ENCODE measurements at places on chromosomes 3 and 15.

DNA sequence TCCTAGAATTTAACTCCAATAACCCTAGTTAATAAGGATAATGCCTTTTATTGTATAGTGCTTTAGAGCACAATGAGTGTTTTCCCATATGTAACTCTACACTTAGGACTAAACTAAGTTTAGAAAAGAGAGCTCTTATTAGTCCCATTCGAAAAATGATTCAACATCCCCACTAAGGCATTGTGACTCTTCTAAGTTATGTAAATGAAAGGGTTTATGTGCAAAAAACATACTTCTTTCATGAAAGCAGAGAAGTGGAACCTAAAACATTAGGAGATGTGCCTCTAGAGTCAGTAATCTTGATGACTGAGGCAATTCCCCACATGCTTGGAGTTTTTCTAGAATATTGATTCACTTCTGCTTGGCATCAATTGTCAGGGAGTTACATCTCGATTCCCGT lies 344.1 kb upstream of the ZNF717 start:
- DNase-seq = no peak

GRCh38 chr3:58158442-58159153 lies 52.2 kb downstream of the DNASE1L3 start:
- no peak for DNase-seq

DNA sequence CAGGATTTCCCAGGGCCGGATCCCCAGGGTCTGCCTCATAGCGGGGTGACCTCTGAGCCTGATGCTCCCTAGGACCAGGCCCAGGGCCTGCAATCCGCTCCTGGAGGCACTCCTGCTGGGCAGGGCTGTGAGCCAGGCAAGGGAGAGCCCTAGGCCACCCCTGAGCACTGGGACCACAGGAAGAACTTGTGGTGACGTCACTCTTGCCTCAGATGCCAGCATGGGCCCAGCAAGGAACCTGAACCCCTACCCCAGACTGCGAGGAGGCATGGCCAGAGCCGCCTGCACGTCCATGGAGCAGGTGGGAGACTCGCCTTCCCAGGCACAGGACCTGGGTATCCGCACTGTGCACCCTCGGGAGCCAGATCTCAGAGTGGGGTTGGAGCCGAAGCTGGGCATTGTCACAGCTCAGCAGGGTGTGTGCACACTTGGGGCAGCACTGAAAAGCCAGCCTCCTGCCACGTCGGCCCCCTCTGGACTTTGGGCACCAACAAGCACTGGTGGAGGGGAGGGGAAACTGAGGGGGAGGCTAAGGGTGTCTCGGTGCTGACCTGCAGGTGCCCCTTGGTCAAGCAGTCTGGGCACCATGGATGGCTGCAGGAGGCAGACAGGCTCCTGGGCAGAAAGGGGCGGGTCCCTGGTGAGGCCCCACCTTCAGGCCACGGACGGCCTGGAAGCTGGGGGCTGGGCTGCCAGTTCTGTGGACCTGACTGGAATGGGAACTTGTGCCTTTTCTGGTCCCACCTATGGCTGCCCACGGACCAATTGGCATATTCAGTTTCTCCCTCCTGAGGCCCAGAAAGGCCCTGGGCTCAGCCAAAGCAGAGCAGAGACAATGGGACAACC lies 49.3 kb downstream of the SLC6A20 start:
- no peak for DNase-seq

DNA sequence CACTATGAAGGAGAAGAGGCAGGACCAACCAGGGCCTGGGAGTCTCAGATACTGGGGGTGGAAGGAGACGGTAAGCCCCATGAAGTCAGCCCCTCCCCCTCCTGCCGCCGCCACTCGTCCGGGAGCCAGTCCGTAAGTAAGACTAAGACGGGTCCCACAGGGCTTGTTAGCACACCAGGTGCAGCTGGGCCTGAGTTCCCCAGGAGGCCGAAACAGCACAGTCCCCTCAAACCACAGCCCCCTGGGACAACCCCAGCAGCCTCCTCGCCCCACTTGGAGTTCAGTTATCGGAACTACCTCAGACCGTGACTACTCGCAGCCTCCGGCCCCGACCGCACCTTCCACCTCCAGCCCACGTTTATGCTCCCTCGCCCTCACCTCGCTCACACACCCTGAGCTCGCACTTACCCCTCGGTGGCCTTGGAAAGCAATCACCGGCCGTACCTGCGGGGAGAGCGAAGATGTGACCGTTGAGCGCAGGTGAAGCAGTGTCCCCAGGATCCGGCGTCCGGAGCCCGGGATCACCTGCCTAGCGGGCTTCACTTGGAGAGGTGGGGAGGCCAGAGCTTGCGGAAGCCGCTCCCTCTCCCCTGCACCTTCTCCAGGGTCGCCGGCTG lies 557 bp downstream of the ELL3 start:
- no peak for DNase-seq

- no peak for DNase-seq
Measured at GRCh38 chr3:186998937-186999368, 68.6 kb downstream of the ST6GAL1 start.

DNA sequence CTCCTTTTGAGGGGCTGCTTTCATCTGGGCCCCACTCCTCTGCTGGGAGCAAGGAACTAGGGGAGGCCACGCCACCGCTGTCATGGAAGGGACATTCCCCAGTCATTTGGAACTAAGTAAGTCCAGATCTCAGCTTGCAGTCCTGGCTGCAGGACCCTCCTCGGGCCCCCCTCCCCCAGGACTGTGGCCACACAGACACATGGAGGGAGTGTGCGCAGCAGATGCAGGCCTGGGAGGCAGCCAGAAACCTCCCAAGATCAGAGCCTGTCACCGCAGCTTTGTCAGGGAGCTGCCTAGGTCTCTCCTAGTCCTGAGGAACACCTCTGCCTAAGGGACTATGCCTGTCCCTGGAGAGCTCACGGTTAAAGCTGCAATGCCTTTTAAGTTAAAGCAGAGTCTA lies 7.3 kb upstream of the SEMA3F start:
- no peak for DNase-seq

DNA sequence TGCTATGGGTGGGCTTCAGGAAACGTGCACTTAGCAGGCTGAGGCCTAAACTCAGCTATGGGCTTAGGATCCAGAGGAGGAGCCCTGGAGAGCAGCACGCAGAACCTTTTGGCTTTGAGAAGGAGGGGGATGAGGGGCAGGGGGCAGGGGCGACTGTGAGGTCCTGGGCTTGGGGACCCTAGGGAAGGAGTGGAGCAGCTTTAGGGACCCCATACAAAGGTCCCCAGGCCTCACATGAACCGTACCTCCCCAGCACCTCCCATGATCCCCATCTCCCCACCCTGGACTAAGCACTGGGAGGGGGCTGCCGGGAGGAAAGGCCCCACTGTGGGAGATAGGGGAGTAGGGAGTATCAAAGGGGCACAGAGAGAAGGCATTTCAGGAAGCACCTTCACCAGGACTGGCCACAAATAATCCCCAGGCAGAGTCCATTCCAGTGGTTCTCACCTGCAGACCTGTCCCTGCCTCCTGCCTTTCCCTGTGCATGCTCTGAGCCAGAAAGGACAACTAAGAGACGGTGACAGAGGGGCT lies 62.0 kb upstream of the KLF13 start:
- no peak for DNase-seq

DNA sequence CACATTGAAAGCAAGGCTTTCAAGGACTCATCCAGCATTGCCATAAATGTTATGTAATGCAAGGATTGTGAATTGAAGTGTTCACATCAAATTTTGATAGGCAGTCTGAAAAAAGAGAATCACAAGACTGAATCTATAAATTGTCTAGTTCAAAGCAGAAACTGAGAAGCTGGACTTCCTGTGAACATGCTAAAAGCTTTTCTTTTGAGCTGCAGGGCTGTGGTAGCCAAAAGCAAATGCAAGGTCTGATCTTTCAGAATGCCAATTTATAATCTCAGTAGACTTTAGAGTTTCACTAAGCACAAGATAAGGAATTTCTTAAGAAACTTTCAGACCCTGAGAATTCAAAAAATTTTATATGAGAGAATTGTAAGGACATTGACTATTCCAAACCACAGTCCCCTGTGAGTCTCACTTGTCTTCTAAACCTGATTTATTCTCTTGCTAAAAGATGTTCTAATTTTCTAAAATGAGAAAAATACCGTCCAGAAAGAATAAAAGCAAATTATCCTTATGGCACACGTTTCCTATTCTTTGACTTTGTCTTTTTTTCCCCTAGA lies 1700.3 kb downstream of the OTOL1 start:
- no peak for DNase-seq

GRCh38 chr15:51348688-51349087 lies 7.2 kb downstream of the GLDN start:
- no peak for DNase-seq
